ENCODE measurements at places on chromosomes 5 and 9.

DNA sequence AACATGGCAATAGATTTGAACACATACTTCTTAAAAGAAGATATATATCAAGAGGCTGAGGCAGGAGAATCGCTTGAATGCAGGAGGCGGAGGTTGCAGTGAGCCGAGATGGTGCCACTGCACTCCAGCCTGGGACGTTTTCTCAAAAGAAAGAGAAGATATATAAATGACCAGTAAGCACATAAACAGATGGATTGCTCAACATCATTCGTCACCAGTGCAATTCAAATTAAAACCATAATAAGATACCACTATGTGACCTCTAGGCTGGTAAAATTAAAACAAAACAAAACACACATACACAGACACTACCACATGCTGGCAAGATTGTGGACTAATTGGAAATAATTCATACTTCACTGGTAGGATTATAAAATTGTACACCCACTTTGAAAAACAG, 5.3 kb upstream of the TXN start:
- DNase-seq = no peak

GRCh38 chr5:42436051-42436450, 12.8 kb downstream of the GHR start:
- no peak for DNase-seq

- peak; percentile 51 for DNase-seq
Measured at GRCh38 chr9:136965771-136966484, 11.4 kb upstream of the PTGDS start.

DNA sequence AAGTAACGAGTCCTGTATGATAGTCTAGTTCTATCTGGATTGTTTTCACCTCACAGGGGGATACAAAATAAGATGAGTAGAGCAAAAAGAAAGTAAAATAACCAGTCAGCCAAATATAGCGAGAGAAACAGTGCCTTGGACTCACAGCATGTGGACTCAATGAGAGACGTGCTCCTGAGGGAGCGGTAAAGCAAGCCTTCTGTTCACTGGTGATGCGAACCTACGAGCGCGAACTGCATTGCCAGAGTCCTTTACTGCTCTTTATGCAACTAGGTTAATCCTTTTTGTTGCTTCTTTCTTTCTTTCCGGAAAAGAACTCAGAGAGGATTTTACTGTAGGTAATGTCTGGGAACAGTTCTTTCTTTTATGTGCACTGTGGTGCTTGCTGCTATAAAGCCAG, 132.7 kb downstream of the ANXA1 start:
- no peak for DNase-seq

- no peak for DNase-seq
Measured at GRCh38 chr5:120605325-120606079, 141.4 kb downstream of the PRR16 start.

DNA sequence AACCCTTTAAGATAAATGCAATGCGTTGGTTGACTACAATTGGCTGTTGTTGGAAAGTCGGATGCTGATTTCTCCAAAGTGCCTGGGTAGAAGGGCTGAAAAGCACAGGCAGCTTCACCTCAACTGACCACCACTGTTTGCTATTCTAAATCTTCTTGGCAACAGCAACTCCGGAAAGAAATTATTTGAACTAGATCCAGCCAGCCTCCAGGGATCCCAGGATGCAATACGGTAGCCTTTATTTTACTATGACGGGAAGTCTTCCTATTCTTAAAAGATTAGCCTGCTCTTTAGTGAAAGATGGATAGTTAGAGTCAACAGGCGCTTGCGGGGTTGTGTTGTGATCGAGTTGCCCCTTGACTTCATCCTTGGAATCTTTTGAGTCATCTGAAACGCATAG, 78.6 kb upstream of the KLF9 start:
- DNase-seq = no peak

DNA sequence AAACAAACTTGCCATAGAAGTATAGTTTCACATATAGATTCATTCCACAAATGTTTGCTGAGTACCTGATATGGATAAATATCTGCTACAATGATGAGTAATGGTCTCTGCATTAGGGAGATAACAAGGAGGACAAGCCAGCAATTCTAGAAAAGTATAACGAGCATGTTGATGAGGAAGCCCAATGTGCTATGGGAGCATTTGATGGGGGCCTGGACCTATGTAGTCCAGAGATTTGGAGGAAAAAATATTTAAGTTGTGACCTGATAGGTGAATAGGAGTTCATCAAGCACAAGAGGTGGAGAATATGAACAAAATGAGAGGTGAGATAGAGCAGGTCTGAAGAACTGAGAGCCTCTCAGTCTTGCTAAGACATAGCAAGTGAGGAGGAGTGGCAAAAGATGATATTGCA, 14.4 kb upstream of the TMEM245 start:
- DNase-seq = no peak

GRCh38 chr5:135508496-135509005, 27.2 kb downstream of the NEUROG1 start:
- no peak for DNase-seq

DNA sequence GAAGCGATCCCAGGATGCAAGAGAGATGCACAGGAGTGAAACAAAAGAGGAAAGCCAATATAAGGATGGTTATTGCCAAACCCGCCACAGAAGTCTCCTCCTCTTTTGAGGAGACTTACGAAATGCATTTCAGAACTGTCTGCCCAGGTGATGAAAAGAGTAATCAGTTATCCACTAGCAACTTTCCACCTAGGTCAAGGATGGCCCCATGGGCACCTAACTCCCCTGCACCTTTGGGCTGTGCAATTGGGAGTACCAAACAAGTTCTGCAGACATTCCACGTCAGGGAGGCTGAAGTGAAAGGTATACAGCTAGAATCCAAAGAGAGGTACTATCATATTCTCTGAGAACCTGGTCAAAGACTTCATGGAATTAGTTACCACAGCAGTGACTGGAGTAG, 25.7 kb downstream of the HMGCS1 start:
- DNase-seq = no peak

DNA sequence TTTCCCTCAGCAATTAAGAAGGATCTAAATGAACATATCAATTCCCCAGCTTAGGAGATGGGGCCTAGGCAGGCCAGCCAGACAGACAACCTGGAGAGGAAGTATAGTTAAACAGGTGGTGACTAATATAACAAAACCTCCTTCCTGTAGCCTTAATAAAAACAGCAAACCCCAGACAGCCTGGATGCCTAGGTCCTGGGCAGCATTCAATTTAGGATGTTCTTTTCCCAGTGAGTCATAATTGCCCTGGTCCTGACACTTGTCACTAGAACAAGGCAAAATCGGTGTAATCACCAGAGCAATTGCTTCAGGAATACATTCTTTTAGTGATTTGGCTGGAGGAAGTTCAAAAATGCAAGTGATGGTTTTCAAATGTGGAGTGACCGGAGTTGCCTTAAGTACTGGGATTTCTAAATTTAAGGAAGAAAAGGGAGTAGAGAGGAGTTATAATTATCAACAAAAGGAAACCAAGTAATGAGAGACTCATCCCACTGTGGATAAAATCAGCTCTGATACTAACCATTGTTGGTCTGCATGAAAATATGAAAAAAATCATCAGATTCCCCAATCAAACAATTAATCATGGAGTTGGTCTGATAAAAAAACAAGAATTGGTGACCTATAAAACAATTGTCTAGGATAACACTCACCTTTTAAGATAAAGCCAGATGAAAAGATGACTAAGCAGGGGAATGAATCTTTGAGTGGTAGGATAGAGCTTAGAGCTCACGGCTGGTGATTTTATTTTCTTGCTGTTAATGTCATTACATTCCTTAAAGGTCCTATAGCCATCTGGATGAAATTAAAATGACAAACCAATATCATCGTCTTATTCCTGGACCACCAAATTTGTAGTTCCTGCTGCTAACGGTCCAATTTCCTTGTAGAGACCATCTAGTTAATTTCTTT, 39.0 kb upstream of the TARS1 start:
- DNase-seq = no peak

- DNase-seq = no peak
Measured at GRCh38 chr5:135217669-135218485, 181.2 kb downstream of the MACROH2A1 start.

DNA sequence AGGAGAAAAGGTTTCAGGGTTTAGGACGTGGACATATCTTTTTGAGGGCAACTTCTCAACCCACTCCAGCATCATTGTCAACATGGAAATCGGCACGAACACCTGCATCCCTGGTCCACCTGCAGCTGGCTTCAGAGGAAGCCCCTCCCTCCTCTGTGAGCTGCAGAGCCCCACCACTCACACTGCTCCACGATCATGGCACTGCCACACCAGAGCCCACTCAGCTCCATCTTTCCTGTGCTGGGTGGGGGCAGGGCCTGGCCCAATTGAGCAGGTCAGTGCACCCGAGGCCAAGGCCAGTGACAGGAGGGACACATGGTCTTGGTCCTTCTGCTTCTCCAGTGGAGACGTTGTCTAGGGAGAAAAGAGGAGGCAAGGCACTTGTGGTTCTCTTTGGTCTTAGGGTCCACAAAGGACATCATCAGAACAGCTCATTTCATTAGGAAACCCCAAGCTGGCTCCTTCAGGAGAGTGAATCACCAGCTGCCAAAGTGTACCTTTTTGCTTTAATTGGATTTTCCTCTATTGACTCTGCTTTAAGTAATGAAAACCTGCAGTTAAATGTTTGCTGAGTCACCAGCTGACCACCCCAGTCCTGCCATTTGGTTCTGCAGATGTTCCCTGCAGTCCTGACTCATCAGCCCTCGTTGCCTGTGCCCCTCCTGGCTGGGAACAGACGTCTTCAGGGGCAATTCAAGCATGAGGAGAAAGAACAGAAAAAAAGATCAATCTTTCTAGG, 56.2 kb downstream of the UBE2QL1 start:
- DNase-seq = no peak

DNA sequence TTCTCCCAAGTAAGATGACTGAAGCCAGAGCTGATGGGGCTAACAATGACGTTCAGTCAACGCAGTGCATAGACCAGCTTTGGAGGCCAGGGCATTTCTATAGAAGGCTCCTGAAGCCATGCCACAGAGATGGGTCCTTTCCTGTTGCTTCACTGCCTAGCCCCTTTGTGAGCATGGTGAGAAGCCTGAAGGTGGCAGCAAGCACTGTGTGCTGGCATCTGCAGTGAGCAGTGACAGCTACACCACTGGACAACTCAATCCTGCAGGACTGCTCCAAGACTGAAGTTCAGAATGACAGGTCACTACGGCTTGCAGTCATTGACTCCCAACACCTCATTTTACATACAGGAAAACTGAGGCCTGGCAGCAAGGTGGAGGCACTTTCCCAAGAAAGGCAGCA, 229.0 kb downstream of the TSSK1B start:
- DNase-seq = no peak

DNA sequence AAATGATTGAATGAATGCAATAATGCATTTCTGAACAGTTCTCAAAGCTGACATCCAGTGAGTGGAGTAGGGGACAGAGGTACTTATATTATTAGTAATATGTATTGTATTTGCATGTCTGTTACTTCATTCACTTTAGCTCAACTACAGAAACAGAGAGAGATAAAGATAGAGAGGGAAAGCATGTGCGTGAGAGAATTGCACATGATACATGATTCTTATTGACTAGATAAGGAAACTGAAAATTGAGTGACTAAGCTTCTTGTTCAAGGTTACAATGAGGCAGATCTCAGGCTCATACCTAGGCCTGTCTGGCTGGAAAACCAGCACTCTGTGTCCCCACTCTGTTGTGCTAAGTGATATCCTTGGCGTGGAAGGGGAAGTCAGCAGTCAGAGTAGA, 337.7 kb upstream of the KLF4 start:
- no peak for DNase-seq

- no peak for DNase-seq
Measured at GRCh38 chr5:42645138-42645537, 111.5 kb upstream of the CCDC152 start.

- no peak for DNase-seq
Measured at GRCh38 chr9:99725852-99726251, 95.8 kb upstream of the NR4A3 start.

DNA sequence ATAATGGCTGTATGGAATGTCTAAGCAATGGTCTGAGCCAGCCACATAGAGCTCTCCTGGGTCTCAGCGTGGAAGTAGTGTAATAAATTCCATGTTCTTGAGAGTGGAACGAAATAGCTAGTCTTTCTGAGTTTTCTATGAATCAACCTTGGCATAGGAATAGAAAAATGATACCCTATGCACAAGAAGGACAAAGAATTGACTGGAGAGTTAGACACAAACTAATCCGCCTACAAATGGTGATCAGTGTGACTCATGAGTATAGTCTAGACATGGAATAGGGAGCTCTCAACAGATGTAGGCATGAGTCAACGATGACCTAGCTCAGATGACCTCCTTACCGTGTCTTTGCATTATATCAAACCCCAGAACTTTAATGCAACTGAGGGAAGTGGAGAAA, 256.8 kb upstream of the GRIN3A start:
- DNase-seq = no peak

DNA sequence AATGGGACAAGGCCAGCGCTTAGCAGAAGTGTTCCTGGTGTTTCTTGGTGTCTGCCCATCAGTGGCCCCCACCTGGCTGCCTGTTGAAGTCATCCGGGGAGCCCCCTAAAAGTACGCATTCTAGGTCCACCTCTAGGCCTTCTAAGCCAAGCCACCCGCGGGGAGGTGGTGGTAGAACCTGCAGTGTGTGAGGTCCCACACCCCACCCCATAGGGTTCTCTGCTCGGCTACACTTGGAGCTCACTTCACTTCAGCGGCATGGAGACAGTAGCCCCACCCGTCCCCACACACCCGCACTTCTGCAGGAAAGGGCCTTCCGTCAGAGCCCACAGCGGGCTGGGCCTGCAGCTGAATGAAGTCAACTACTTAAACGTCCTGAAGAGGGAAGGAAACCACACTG, 29.6 kb upstream of the FCN2 start:
- DNase-seq = no peak

DNA sequence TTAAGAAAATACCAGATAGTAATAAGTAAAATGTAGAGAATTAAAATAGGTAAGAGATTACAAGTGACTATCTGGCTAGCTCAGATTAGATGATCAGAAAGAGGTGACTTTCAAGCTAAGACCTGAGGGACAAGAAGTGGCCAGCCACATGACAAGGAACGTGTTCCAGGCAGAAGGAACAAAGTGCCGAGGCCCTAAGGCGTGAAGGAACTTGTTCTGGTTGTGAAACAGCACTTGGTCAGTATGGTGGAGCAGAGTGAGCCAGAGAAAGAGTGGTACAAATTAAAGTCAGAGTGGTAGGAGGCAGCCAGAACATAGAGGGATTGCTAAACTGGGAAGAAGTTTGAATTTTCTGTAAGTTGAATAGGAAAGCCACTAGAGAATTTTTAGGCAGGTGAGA, 73.6 kb downstream of the ADRB2 start:
- DNase-seq = no peak

DNA sequence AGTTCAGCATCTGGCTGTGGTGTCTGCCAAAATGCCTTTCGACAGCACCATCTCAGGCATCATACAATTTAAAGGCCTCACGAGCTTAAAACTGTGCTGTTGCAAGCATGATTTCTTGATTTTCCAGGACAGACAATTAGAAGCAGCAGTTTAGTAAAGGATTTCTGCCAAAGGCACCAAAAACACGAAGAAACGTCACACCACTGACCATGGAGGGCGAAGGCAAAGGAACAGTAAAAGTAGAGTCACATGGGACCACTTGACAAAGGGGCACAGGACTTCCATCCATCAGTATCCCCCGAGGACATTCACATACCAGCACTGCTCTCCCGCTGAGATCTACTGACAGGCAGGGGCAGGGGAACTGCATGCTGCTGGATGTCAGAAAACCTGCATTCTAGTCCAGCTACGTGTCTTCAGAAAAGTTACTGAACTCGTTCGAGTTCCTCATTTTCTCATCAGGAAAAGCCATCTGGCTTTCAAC, 70.4 kb upstream of the FBXW11 start:
- no peak for DNase-seq

- DNase-seq = no peak
Measured at GRCh38 chr9:107039542-107039941, 176.6 kb downstream of the ZNF462 start.

Measured in central memory CD8-positive, alpha-beta T cell (primary cell).